ENCODE measurements at places on chromosomes 1 and 21.

- peak; percentile 89 for DNase-seq
Observed at GRCh38 chr1:11730429-11730891, 5.5 kb upstream of the AGTRAP start.

- no peak for DNase-seq
Observed at GRCh38 chr1:11741919-11742558, 6.1 kb downstream of the AGTRAP start.

DNA sequence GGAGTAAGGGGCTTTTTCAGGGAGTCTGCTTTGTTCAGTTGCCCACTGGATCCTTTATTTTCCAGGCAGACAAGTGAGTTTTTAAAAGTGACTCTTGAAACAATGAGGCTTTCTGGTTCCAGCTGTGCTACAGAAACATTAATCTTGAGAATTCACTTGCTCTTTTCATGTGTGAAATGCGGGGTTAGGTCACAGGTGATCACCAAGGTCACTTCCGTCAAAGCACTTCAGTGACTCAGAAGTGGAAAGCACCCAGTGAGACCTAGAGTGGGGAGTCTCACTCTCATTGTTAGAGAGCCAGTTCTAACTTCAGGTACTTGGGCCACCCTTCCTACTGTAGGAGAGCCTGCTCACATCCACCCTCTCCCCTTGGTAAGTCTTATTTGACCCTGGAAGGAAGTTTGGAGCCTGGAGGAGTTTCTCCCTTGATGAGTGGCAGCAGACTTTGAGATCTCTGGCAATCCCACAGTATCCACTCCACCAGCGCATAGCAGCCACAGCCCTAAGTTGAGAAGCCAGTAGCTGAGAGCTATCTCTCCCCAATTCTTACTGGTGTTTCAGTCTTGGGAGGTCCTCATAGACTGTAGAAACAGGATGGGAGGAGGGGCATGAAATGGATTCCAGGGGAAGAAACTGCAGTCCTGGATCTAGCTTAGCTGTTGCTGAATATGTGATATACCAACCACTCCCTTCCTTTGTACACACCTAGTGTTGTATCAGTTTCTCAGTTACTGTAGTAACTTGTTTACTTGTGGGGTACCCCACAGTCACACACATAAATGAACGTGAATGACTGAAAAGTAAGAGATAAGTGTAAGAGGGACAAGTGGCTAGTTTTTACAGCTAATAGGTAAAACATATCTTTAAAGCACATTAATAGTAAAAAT is 3.1 kb downstream of the TACSTD2 start:
- no peak for DNase-seq

- DNase-seq: peak; percentile 5
Observed at GRCh38 chr1:94863297-94863911, 43.2 kb downstream of the SLC44A3 start.

DNA sequence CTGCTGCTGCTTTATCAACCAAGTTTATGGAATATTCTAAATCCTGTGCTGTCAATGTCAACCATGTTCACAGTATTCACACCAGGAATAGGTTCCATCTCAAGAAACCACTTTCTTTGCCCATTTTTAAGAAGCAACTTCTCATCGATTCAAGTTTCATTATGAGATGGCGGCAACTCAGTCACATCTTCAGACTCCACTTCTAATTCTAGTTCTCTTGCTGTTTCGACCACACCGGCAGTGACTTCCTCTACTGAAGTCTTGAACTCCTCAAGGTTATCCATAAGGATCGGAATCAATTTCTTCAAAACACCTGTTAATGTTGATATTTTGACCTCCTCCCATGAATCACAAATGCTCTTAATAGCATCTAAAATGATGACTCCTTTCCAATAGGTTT is 39.7 kb upstream of the IFNLR1 start:
- no peak for DNase-seq

DNA sequence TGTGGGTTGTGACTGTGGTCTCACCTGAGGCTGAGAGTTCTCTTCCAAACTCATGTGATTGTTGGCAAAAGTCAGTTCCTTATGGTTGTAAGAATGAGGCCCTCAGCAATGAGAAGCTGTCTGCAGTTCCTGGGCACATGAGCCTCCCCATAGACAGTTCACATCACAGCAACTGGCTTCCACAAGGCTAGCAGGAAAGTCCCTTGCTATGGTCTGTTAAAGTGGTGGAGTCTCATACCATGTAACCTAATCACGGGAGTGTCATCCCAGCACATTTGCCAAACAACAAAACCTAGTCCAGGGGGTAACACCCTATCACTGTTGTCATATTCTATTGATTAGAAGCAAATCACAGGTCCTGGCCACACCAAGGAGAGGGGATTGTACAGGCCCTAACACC is 163.8 kb downstream of the BACH1 start:
- no peak for DNase-seq

DNA sequence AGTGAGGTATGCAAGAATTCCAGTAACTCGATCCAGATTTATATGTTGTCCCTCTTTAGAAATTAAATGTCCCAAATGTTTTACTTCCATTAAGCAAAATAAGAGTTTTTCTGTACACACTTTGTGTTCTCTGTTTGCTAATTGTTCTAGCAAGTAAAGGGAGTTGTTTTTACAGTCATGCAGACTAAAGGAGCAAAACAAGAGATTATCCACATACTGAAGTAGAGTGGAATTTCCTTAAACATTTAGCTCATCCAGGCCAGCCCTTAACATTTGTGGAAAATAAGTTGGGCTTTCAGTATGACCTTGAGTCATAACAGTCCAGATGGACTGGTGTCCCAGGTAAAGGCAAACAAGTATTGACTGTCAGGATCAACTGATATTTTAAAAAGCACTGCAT is 44.1 kb upstream of the TINAGL1 start:
- DNase-seq: no peak

GRCh38 chr1:37149296-37149695 is 115.0 kb upstream of the GRIK3 start:
- DNase-seq: no peak

DNA sequence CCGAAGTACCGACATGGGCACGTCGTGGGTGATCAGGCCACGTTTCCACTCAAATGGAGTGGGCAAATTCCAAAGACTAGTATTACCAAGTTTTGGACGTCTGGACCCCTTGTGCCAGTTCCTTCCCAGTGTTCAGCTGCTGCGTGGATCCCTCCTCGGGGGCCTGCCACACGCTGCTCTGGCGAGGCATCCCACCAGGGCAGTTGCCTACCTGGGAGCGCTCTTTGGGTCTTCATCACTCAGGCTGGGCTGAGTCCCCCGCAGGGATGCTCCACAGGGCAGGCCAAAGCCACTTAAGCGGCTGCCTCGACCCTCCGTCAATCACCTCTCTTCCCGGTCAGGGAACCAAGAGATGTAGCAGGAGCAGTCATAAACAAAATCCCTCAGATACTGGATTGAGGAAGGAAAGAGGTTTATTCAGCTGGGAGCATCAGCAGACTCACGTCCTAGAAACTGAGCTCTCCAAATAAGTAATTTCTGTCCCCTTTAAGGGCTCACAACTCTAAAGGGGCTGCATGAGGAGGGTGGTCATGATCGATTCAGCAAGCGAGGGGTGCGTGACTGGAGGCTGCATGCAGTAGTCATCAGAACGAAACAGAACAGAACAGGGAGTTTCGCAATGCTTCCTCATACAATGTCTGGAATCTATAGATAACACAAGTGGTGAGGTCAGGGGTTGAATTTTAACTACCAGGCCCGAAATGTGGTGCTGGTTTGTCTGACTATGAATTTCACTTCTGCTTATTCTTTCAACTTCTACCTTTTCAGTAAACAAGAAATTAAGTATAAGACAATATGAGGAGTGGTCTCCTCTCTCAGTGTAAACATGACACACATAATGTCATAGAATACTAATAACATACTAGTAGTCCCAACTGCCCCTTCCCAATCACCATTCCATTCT is 998.6 kb upstream of the NCAM2 start:
- peak; percentile 36 for DNase-seq

GRCh38 chr1:101595881-101596374 is 359.1 kb downstream of the S1PR1 start:
- DNase-seq: no peak

DNA sequence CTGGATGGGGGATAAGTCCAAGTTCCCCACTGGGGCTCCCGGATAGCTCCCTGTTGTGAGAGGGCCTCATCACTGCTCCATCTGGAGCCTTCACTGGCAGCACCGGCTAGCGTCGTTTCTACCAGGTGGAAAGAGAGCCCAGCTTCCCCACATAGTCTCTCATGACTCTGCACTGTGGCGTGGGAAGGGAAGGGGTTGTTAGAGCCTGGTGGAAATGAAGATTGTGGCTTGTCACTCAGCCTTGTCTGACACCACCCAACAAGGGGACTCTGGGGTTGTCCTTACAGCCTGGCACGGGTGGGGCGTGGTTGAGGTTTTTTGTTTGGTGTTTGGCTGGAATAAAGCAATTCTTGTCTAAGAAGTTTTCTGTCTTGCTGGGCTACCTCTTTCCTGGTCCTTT is 94.6 kb downstream of the ADARB1 start:
- DNase-seq: peak; percentile 19

All from inflammatory macrophage treated with lipopolysaccharide for 4 hours (primary cell).